ENCODE measurements at places on chromosomes 16 and 17. TPM values are rescaled to one million over a fixed set of nuclear protein-coding genes. Genes with fewer than 3 reads are reported as not detected.

Gene ZFP90
- 24.9 TPM for total RNA-seq

Gene GRB7
- 0.27 TPM for total RNA-seq

Gene ZSCAN10
- not detected for total RNA-seq

Gene ASPHD1
- 0.07 TPM for total RNA-seq

Gene AXIN1
- 23.7 TPM for total RNA-seq

Gene CLDN7
- 8.7 TPM for total RNA-seq

Gene EMC8
- 62.0 TPM for total RNA-seq

Gene ZC3H18
- total RNA-seq: 16.8 TPM

Gene ZG16
- not detected for total RNA-seq

Gene NXPH3
- 0.13 TPM for total RNA-seq

Gene CNOT1
- 78.2 TPM for total RNA-seq

Gene SCNN1B
- 0.73 TPM for total RNA-seq

Gene DDX52
- 30.8 TPM for total RNA-seq

Gene KRT20
- not detected for total RNA-seq

Gene SNAI3
- not detected for total RNA-seq

Gene NPIPA8
- 0.39 TPM for total RNA-seq

Gene SLC13A2
- total RNA-seq: not detected

Gene CSH2
- total RNA-seq: not detected

Gene KCNJ12
- total RNA-seq: 0.67 TPM

Gene KRTAP2-1
- total RNA-seq: not detected

Gene PPY
- not detected for total RNA-seq

Gene RASD1
- 3.8 TPM for total RNA-seq

Gene DPEP3
- not detected for total RNA-seq

Gene GPR179
- total RNA-seq: not detected

Gene MRPS23
- 37.3 TPM for total RNA-seq

Gene EFCAB3
- total RNA-seq: not detected

Gene VAT1L
- 5.1 TPM for total RNA-seq

Gene C16orf54
- not detected for total RNA-seq

Gene COPRS
- 132 TPM for total RNA-seq

Gene CEP131
- total RNA-seq: 12.8 TPM

Gene ENKD1
- total RNA-seq: 14.3 TPM

Gene TMIGD1
- not detected for total RNA-seq

Gene ALDH3A1
- total RNA-seq: 0.10 TPM

Gene DNAAF1
- 0.15 TPM for total RNA-seq

Gene NACA2
- not detected for total RNA-seq

Gene C17orf113
- total RNA-seq: 0.07 TPM

Gene ALDOA
- 1,206 TPM for total RNA-seq

Gene THOC6
- total RNA-seq: 37.2 TPM

Gene KRT27
- not detected for total RNA-seq

Gene EPOP
- 1.4 TPM for total RNA-seq

Gene ANKFN1
- not detected for total RNA-seq

Gene LITAFD
- total RNA-seq: not detected

Gene NAT9
- total RNA-seq: 15.7 TPM

Gene DPEP2
- total RNA-seq: not detected

Gene PRAC2
- not detected for total RNA-seq

Gene HBQ1
- total RNA-seq: not detected

Gene IL17C
- 0.79 TPM for total RNA-seq

Gene CFAP97D1
- total RNA-seq: not detected

Gene ERI2
- 9.0 TPM for total RNA-seq

Gene BCL7C
- total RNA-seq: 39.4 TPM

Gene KRTAP4-3
- not detected for total RNA-seq

Gene KRT31
- not detected for total RNA-seq

Gene CHST6
- total RNA-seq: 0.44 TPM

Gene CHST5
- not detected for total RNA-seq

Gene NPIPB9
- not detected for total RNA-seq

Gene KCNAB3
- 0.13 TPM for total RNA-seq

Gene KRT32
- total RNA-seq: not detected

Gene SCNN1G
- 0.15 TPM for total RNA-seq

Data from mammary microvascular endothelial cell (primary cell).